ENCODE measurements at places on chromosomes 6 and 20.
A peak's percentile ranks its signal among the peaks of the same experiment; 100 is the strongest.

DNA sequence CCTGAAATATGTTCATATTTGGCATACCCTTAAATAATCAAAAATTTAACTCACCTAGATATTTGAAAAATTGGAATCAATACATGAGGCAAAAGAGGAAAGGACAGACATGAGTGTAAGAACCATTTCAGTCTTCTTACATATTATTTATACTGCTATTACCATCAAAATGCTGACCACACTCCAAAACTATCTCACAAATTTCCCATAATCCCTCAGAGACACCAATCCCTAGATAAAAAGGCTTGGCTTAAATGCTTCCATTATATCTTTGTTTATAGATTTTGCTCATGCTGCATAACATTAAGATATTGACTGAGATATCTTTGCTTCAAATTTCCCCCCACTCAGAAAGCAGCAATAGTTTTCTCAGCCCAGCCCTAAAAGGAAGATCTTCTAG, 11.7 kb upstream of the NT5DC1 start:
- H3K27ac ChIP-seq: no peak overlapping the region
- no peak overlapping the region for H3K4me3 ChIP-seq
- no peak for DNase-seq
- no peaks in the 10 kb centered on the region for H3K4me1 ChIP-seq
- no peaks in the 10 kb centered on the region for H3K27me3 ChIP-seq
- H3K36me3 ChIP-seq: no peaks in the 10 kb centered on the region

DNA sequence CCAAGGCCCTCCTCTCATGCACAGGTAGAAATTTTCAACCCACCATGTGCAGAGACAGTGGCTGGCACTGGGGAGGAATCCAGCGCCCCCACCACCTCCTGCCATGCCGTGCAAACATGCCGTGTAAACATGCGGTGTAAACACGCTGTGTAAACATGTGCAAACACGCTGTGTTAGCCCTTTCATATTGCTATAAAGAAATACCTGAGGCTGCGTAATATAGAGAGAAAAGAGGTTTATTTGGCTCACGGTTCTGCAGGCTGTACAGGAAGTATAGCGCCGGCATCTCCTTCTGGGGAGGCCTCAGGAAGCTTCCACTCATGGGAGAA, 218.3 kb downstream of the TAF4 start:
- no peaks in the 10 kb centered on the region for H3K27me3 ChIP-seq
- no peaks in the 10 kb centered on the region for H3K4me1 ChIP-seq
- H3K27ac ChIP-seq: no peak overlapping the region
- DNase-seq: no peak

DNA sequence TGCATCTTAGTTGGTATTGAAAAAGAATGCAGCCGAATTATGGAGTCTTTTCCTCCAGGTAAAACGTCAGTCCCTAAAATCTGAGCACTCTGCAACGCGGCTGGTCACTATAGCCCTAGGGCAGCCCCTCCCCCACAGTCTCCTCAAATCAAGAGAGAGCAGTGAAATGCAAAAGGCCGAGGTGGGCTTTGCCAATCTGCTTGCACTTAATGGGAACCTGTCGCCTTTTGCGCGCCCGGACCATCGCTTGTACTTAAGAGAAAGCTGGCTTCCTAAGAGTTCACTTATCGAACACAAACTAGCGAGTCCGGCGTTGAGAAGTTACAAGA, 447 bp downstream of the MCM3 start:
- no peak for DNase-seq
- peaks cover 35% of the 10 kb centered on the region for H3K36me3 ChIP-seq
- peaks cover 27% of the 10 kb centered on the region for H3K4me1 ChIP-seq
- peak overlapping the region; percentile 75 for H3K4me3 ChIP-seq

GRCh38 chr6:32369660-32370059, 2.0 kb downstream of the TSBP1 start:
- H3K36me3 ChIP-seq: no peaks in the 10 kb centered on the region
- no peak overlapping the region for H3K4me3 ChIP-seq
- no peak overlapping the region for H3K27ac ChIP-seq

GRCh38 chr6:104414723-104415122, 445.0 kb downstream of the HACE1 start:
- no peak for DNase-seq
- H3K27me3 ChIP-seq: no peaks in the 10 kb centered on the region
- no peaks in the 10 kb centered on the region for H3K36me3 ChIP-seq
- no peak overlapping the region for H3K27ac ChIP-seq
- no peaks in the 10 kb centered on the region for H3K4me1 ChIP-seq

GRCh38 chr6:14547284-14547998, 429.9 kb downstream of the CD83 start:
- no peaks in the 10 kb centered on the region for H3K4me1 ChIP-seq
- H3K4me3 ChIP-seq: no peak overlapping the region
- no peak overlapping the region for H3K27ac ChIP-seq
- no peak for DNase-seq
- no peaks in the 10 kb centered on the region for H3K36me3 ChIP-seq
- H3K27me3 ChIP-seq: no peaks in the 10 kb centered on the region

DNA sequence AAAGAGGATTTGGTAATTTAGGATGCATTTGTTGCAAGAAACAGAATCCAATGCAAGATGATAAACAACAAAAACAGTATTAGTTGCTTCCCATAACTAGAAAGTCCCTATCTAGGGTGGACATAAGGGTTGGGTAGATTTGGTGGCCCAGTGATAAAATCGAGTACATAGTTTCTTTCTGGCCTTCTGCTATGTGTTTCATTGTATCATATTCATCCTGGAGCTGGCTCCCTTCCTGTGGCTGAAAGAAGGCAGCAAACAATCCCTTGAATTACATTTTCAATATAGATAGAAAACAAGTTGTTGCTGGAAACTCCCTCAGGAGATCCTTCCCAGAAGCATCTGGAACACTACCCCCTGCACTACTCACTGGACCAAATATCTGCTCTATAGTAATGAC, 135.1 kb downstream of the ID4 start:
- no peak for DNase-seq
- no peaks in the 10 kb centered on the region for H3K27me3 ChIP-seq
- H3K27ac ChIP-seq: no peak overlapping the region
- no peak overlapping the region for H3K4me3 ChIP-seq

- H3K4me3 ChIP-seq: no peak overlapping the region
- no peaks in the 10 kb centered on the region for H3K27me3 ChIP-seq
- DNase-seq: no peak
- no peaks in the 10 kb centered on the region for H3K36me3 ChIP-seq
- no peaks in the 10 kb centered on the region for H3K4me1 ChIP-seq
Measured at GRCh38 chr6:68196645-68197044, 438.4 kb upstream of the ADGRB3 start.

GRCh38 chr6:161374971-161375873, 101.4 kb upstream of the AGPAT4 start:
- H3K36me3 ChIP-seq: no peaks in the 10 kb centered on the region
- no peak for DNase-seq
- H3K27me3 ChIP-seq: no peaks in the 10 kb centered on the region
- H3K4me3 ChIP-seq: no peak overlapping the region
- no peak overlapping the region for H3K27ac ChIP-seq

GRCh38 chr20:62910777-62911497, 15.4 kb downstream of the DIDO1 start:
- H3K36me3 ChIP-seq: peaks cover 76% of the 10 kb centered on the region
- no peaks in the 10 kb centered on the region for H3K27me3 ChIP-seq
- H3K4me1 ChIP-seq: peaks cover 17% of the 10 kb centered on the region
- no peak overlapping the region for H3K4me3 ChIP-seq
- DNase-seq: no peak

DNA sequence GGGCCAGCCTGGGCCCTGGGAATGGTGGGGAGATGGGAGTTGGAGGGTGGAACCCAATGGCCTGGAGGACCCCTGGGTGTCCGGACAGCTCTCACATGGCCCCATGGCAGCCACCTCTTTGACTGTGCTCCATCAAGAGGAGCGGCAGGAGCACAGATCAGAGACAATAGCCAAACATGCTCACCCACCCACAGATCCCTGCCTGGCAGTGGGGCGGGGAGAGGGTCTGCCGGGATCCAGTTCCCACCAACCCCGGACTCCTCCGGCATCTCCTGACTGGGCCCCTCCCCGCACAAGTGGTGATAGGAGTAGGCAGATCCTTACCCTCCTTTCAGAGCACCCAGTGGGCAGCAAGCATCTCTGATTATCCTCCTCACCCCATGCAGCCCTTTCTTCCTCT, 31.9 kb upstream of the MRPS18A start:
- DNase-seq: no peak
- H3K36me3 ChIP-seq: no peaks in the 10 kb centered on the region
- peaks cover 7% of the 10 kb centered on the region for H3K4me1 ChIP-seq
- no peak overlapping the region for H3K4me3 ChIP-seq
- no peaks in the 10 kb centered on the region for H3K27me3 ChIP-seq

GRCh38 chr20:33645072-33645358, 17.1 kb upstream of the C20orf144 start:
- peaks cover 25% of the 10 kb centered on the region for H3K36me3 ChIP-seq
- H3K27ac ChIP-seq: no peak overlapping the region
- no peaks in the 10 kb centered on the region for H3K27me3 ChIP-seq
- no peak for DNase-seq
- no peak overlapping the region for H3K4me3 ChIP-seq

DNA sequence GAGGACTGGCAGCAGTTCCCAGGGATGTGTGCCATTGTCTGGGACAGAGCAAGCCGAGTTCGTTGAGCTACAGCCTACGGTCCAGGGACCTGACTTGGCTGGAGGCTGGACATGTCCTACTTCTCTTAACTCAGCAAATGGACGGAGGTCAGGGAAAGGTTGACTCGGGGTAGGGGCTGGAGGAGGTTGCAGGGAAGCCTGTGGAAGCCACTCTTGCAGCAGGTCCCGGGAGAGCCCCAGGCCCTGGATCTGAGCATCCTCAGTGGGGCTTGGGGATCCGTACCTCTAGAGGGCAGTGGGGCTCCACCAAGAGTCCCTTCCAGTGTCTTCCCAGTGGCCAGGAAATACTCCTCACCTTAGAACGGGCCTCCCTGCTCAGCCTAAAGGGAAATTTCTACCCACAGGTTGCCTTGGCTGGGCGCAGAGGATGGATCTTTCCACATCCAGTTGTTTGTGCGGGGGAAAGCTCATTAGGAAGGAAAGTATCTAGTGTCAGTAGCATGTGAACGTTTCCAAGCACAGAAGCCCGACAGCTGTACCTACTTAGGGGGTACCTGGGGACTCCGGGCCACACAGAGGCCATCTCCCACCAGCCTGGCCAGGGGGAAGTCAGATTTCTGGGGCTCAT, 170.2 kb downstream of the NFATC2 start:
- no peaks in the 10 kb centered on the region for H3K27me3 ChIP-seq
- peak; percentile 27 for DNase-seq
- H3K4me1 ChIP-seq: no peaks in the 10 kb centered on the region
- H3K27ac ChIP-seq: no peak overlapping the region
- no peaks in the 10 kb centered on the region for H3K36me3 ChIP-seq

- no peak for DNase-seq
- no peaks in the 10 kb centered on the region for H3K4me1 ChIP-seq
- H3K4me3 ChIP-seq: no peak overlapping the region
- peaks cover 3% of the 10 kb centered on the region for H3K27me3 ChIP-seq
- no peak overlapping the region for H3K27ac ChIP-seq
- no peaks in the 10 kb centered on the region for H3K36me3 ChIP-seq
Measured at GRCh38 chr20:63154395-63154794, 61.5 kb downstream of the YTHDF1 start.

DNA sequence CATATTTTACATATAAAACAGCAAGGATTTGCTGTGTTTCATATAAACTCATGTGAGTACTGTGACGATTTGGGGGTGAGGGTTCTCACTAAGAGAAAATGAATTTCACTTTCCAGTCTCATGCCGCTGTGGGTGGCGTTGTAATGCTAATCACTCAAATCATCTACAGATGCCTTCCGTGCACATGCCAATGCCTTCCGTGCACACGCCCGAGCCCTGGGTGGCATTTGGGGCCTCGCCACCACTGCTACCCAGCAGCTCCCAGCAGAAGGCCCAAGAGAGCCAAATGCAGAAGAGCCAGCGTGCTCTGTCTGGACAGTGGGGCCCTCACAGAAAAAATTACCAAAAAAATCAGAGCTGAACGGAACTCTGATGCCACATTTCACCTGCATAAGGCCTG, 53.7 kb downstream of the WDR27 start:
- no peaks in the 10 kb centered on the region for H3K27me3 ChIP-seq
- no peak overlapping the region for H3K4me3 ChIP-seq
- no peak for DNase-seq
- no peaks in the 10 kb centered on the region for H3K36me3 ChIP-seq

GRCh38 chr6:43990627-43991619, 136.3 kb downstream of the MRPL14 start:
- H3K4me3 ChIP-seq: no peak overlapping the region
- H3K27me3 ChIP-seq: no peaks in the 10 kb centered on the region
- H3K4me1 ChIP-seq: no peaks in the 10 kb centered on the region
- no peak overlapping the region for H3K27ac ChIP-seq
- no peaks in the 10 kb centered on the region for H3K36me3 ChIP-seq

DNA sequence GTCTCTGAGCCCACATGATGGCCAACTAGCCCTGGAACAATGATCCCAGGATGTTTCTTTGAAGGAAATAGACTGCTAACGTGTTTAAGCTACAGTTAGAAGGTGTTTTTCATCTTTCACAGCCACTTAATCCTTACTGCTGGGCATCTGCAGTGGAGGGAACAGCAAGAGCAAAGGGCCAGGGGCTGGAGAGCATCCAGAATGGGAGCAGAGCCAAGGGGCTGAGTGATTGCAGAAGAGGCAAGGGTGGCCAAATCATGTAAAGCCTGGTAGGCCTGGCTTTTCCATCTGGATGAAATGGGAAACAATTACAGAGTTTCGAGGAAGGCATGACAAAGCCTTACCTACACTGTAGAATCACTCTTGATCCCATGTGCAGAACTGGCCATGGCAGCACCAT, 18.7 kb upstream of the LAMP5 start:
- no peak overlapping the region for H3K4me3 ChIP-seq
- no peak for DNase-seq

DNA sequence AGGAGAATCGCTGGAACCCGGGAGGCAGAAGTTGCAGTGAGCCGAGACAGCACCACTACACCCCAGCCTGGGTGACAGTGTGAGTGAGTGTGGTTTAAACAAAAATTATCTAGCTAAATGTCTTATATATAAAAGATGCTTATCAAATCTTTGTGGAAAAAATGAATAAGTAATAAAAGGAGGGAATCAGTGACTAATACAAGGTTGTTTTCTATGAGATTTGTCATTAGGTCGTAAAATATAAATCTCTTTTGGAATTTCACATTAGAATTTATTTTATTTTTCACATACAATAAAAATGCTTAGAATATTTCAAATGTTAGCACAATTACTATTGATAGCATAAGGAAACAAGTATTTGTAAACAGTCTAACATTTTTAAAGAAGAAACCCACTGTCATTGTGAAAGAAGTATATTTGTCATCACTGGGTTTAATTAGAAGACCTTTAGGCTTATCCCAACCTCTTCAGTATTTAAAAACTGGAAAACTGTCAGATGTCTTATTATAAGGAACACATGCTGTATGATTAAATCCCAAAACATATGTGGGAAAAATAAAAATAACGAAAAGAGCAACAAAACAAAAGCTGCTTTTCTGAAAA, 47.1 kb downstream of the ASCC3 start:
- no peaks in the 10 kb centered on the region for H3K4me1 ChIP-seq
- no peak overlapping the region for H3K4me3 ChIP-seq
- no peak overlapping the region for H3K27ac ChIP-seq

- no peaks in the 10 kb centered on the region for H3K36me3 ChIP-seq
- no peaks in the 10 kb centered on the region for H3K4me1 ChIP-seq
- H3K27me3 ChIP-seq: no peaks in the 10 kb centered on the region
- peak overlapping the region; percentile 15 for H3K4me3 ChIP-seq
Measured at GRCh38 chr6:90940812-90941481, 354.1 kb upstream of the MAP3K7 start.
